ENCODE measurements at places on chromosomes 11 and 22.

DNA sequence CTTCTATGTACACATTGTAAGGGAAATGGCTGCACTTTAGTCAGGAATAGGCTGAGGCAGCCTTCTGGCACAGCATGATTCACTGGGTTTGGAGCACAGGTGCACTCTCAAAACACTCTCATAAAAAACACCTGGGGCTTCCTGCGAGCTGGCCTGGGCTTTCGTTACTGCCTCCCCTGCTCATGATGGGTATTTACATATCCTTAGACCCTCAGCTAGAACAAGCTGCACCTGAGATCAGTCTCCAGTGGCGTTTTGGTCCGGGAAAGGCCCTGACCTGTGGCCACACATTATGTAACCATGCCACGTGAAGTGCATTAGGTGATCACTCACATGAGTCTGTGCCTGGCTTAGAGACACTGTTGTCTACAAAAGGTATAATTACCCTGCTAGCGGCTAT is 321.7 kb downstream of the TMEM135 start:
- no peak for DNase-seq

GRCh38 chr11:122186439-122187080 is 70.5 kb upstream of the BLID start:
- DNase-seq: no peak

- DNase-seq: no peak
These were observed 84.3 kb downstream of the GDPD4 start for GRCh38 chr11:77217156-77217555.

DNA sequence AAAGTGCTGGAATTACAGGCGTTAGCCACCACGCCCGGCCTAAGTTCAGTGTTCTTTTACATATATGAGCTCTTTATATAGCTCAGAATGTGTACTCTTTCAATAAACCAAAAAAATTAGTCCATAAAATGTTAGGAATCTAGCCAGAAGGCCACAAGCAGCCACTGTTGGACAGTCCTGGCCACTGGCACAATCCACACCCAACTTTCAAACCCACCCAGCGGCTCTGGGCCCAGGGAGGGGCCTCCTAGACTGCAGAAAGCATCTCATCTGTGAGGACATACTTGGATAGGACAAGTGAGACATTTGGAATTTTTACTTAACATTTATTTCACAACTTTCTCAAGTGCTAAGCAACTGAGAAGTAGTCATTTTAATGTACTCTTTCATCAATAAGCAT is 6.4 kb downstream of the PACSIN2 start:
- DNase-seq: no peak

GRCh38 chr11:13717331-13717730 is 48.9 kb downstream of the FAR1 start:
- no peak for DNase-seq

- DNase-seq: no peak
These were observed 141.0 kb downstream of the MSANTD4 start for GRCh38 chr11:105881027-105881426.

- DNase-seq: peak; percentile 8
These were observed 22.6 kb downstream of the PDGFB start for GRCh38 chr22:39221999-39222686.

DNA sequence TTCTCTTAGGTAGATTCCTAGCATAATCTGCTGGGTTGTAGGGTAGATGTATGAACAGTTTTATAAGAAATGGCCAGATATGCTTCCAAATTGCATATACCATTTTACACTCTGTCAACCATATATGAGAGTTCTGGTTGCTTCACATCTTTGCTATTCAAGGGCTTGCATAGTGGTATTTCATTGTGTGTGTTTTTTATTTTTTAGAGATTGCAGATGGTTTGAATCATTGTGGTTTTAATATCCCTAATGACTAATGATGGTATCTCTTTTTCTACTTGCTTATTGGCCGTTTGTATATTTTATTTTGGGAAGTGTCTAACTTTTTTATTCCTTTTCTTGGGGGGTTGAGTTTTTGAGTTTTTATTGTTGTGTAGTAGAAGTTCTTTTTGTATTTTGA is 26.9 kb downstream of the RNF214 start:
- no peak for DNase-seq

GRCh38 chr22:21758091-21758864 is 22.7 kb upstream of the YPEL1 start:
- no peak for DNase-seq

DNA sequence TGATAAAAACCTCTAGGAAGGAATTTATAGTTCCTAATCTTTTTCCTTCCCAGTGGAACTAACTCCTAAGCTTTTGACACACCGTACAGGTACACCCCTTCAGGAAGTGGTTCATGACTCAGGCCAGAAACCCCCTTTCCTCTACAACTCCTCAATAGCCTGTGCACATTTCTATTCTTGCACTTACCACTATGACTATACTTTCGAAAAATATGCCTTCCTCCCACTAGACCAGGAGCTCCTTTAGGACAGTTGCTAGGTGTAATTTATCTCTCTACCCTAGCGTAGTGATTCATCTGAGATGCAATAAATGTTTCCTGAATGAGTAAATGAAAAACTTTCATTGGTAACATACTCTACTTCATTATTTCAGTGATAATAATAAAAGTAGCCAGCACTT is 14.5 kb downstream of the MAP6 start:
- DNase-seq: no peak

DNA sequence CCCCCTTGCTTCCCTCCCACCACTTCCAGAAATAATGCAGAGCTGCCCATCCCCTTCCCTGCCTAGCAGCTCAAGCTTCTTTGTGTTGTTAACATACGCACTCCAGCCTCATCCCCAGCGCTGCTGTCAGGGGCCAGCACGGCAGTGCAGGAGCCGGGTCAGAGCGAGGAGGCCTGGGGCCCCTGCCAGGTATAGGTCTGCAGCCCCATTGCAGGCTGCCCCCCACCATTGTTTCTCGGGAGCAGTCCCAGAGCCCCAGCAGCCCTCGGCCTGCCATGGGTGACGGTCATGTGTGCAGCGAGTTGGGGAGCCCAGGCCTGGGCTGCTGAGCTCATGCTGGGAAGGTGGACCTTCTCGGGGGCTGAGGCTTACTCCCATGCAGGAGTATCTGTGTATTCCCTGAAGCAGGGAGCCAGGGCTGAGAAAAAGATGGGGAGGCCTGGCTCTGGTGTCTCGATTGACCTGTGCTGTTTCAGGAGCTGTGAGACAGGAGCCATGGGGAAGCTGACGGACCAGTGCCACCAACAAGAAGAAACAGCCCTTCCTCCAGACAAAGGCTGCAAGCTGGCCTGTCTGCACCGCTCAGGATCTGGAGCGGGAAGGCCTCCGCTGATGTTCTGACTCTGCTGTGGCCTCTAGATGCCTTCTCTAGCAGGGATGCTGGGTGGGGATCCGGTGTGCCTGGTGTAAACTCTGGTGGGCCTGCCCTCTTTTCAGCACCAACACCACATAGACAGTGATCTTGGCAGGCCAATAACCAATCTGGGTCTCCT is 220.5 kb upstream of the B3GAT1 start:
- DNase-seq: no peak

DNA sequence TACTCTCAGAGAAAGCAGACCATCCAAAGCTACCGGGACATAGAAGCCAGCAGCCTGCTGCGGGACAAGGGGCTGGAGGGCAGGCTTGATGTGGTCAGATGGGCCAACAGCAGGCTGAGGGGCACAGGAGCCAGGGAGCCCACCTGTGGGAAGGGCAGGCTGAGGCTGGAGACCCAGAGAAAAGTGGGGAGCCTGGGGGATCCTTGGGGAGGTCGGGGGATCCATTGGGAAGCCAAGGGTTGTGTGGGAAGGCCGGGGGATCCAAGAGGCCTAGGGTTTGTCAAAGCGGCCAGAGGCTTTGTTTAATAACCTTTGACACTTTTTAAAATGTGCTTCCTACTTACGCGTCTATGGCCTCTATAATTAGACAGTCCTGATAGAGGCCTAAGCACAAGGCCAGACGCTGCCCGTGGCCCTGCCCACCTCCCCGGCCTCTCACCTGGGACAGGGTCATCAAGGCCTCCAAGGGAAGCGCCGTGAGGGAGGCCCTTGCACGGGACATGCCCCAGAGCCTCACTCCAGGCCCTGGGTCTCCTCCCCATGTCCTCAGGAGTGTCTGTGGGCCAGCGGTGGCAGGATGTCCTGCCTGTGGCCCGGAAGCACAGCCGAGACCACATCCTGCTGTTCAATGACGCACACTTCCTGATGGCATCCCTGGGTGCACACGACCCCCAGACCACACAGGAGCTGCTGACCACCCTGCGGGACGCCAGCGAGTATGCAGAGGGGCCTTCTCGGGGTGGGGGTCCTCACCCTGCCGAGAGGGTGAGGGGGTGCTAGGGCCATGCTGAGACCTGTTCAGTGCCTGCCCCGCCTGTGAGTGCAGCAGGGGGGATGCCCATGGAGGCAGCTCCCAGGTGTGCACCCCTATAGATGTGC is 8.6 kb upstream of the GTSE1 start:
- peak; percentile 56 for DNase-seq

DNA sequence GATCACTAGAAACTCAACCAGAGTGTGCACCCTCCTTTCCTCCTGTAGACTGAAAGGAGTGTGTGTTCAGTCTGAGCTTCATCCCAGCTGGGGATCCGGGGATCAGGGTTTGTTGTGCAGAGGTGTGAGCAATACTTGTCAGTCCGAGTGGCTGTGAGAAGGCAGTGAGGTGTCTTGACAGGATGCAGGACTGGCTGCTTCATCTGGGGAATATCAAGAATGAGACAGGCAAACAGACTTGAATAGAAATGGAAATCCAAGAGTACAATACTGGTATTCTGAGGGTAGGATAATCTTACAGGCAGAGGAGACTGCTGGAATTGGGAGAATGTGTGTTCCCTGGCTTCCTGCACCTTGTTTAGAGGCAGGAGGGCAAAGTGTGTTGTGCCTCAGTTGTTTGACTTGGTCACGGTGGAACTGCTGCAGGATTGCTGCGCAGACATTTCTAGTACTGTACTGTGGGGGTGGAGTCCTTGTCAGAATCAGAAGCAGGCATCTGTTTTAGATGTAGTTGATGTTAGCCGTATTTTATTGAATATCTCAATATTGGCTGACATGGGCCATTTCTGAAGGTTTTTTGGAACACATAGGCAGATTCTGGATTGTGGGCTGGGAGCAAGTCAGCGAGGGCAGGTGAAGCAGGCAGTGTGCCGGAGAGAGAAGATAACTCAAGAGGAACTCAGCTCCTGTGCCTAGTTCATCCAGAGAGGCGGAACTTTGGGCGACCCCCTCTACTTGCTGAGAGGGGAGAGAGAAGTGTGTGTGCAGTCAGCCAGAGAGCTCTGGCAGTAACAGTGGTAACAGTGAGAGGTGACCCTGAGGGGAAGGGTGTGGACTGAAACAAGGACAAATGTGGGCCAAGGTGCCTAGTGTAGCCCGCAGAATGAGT is 27.1 kb upstream of the GRK2 start:
- no peak for DNase-seq

DNA sequence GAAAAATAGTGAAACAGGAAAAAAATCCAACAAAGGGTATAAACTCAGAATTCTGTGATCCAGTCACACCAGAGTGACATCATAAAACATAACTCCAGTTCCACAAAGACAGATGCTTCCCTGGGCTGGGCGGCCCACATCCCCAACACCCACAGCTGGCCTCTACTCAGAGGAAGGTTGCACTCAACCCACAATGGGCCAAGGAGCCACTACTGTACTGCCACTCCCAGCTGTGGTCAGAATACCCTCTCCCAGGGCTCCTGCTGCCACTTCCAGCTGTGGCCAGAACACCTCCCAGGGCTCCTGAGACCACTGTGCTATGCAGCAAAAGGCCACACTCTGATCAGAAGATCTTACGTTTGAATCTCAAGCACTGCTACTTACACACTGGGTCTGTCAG is 18.3 kb downstream of the SMCO4 start:
- DNase-seq: no peak

DNA sequence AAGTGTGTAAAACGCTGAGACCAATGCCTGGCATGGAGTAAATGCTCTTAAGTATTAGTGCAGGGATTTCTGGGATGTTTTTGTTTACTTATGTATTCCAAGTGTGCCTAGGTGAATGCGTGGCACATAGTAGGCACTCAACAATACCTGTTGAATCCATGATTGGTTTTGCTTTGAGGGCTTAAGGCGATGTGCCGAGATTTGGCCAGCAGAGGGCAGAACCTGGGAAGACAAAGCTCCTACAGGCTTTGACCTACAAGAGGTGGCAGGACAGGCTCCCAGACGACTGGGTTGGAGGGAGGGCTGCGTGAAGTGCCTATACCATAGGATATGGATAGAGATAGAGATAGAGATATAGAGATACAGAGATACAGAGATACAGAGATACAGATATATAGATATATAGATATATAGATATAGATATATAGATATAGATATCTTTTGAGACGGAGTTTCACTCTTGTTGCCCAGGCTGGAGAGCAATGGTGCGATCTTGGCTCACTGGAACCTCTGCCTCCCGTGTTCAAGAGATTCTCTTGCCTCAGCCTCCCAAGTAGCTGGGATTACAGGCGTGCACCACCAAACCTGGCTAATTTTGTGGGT is 13.9 kb downstream of the KCNE3 start:
- peak; percentile 77 for DNase-seq

DNA sequence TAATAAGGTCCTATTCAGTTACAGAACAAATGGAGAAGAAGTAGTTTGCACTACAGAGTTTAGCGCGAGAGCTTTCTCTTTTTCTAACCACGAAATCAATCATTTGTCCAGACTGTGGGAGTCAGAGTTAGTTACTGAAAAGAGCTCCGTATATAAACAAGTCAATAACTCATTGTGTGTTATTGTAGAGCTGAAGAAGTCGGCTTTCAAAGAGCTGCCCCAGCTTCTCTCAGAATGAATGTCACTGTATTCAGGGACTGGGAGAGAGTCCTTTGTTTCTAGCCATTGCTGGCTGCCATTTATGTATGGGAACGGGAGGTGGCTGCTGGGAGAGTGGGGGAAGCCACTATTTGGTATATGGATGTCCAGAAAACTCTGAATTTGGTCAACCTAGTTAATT is 227.8 kb downstream of the DCDC1 start:
- no peak for DNase-seq

DNA sequence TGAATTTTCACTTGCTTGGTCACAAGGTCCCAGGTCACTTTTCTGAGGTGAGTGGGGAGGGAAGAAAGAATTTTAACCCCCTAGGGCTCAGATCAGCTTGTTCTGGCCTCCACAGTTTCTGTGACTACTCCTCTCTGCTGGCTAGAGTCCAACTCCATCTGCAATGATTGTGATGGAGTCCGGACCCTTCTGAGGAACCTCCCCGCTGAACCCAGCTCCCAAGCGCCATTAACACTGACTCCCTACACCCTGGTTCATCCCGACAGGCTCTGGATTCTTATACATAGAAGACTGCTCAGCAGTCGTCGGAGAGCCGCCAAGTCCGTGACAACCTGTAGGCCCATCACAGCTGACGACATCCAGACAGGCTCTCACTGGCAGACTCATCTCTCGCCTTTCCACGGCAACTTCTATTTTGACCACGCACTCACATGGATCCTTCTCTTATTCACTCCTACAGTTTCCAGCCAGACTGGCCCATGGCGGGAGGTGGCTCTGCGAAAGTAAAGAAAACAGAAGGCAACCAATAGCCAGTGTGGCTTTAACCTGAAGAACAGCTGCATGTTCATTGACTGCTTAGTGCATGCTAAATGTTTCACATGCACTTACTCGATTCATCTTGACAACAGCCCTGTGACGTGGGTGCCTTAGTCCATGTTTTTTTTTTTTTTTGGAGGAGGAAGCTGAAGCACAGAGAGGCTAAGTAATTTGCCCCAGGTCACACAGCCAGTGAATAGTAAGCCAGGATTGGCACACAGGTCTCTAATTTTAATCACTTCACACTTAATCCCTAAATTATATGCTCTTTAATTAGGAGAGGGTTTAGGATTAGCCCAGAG is 68.0 kb upstream of the PRDM11 start:
- no peak for DNase-seq

All from activated naive CD4-positive, alpha-beta T cell treated with anti-CD3 and anti-CD28 coated beads, Interleukin-2, amount 10 ng/mL, durations not matched to agents 7 days and 5 days (primary cell).